ENCODE measurements at places on chromosomes 11 and 22.

DNA sequence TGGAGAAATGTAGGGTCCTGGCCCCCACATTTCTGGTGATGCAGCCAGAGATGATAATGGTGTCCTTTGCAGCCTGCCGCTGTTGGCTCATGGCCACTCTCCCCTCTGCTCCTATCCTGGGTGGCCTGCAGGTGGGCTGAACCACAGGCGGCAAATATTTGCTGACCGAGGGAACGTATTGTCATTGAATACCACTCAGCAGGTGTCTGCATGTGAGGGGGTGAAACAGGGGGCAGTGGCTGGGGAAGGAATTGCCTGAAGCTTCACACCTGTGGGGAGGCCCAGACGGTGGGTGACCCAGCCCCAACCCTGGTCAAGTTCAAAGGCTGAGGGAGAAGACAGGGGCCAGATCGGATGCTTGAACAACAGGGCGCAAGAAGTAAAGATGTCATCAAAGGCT is 73.3 kb upstream of the WNT11 start:
- DNase-seq = no peak

DNA sequence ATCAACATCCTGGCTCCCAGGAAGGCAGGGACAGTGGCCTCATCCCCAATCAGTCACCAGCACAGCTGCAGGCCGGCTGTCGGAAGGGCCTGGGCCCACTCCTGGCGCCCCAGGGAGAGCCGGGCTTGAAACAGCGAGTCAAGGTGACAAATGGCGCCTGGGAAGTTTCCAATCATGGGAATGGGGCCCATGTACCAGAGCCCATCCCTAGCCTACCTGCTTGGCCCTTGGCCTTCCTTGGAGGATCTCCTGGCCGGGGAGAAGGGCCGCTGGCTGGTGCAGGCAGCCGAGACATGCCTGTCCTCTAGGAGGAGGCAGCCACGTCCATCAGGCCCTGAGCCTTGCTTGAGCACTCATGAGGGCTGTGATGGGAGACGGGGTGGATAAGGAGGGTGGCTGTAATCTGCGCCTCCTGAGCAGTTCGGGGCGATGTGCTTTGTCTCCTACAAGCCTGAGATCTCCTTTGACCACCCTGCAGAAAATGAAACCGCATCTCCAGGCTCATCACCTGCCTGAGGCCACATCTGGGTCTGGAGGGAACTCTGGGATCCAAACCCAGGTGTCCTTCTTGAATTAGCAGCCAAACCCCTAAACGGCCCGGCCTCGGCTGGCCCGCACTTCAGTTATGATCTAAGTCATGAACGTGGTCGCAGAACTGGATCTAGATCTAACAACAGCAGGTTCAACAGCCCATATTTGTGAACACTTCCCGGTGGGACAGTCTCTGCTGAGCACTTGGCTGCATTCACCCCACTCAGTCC is 862.0 kb downstream of the TBC1D22A start:
- DNase-seq = no peak

GRCh38 chr11:72921028-72921716 is 107.0 kb downstream of the ATG16L2 start:
- no peak for DNase-seq

DNA sequence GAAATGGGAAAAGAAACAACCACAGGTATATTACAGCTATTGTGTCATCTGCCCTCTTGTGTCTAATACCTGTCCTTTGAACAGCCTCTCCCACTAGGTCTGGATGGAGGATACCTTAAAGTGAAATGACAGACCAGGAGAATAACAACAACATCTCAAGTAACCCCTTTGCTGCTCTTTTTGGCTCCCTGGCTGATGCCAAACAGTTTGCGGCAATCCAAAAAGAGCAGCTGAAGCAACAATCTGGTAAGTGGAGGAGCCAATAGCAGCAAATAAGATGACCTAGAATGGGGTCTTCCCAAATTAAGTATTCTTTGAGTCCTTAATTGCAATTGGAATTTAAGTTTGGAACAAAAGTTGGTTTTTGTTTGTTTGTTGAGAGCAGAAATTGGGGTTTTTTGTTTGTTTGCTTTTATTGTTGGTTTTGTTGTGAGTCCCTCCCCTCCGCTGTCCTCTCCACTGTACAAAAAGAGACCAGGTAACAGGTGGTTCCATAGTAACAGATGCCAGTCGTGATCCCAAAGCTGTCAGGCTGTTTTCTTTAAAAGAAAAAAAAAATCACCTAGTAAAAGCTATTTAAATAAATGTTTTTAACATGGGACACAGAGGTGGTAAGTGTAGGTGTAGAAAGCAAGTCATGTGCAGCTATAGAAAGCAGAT is 5.7 kb downstream of the UBE4A start:
- DNase-seq = no peak

GRCh38 chr11:130070109-130070845 is 583 bp downstream of the APLP2 start:
- peak; percentile 28 for DNase-seq

GRCh38 chr11:113722221-113722620 is 16.1 kb upstream of the TMPRSS5 start:
- no peak for DNase-seq

- DNase-seq = no peak
Observed at GRCh38 chr22:31259798-31260473, 32.4 kb downstream of the PIK3IP1 start.

GRCh38 chr11:63698976-63699733 is 17.9 kb downstream of the RTN3 start:
- no peak for DNase-seq

GRCh38 chr11:13260963-13261588 is 16.5 kb upstream of the BMAL1 start:
- DNase-seq = no peak

DNA sequence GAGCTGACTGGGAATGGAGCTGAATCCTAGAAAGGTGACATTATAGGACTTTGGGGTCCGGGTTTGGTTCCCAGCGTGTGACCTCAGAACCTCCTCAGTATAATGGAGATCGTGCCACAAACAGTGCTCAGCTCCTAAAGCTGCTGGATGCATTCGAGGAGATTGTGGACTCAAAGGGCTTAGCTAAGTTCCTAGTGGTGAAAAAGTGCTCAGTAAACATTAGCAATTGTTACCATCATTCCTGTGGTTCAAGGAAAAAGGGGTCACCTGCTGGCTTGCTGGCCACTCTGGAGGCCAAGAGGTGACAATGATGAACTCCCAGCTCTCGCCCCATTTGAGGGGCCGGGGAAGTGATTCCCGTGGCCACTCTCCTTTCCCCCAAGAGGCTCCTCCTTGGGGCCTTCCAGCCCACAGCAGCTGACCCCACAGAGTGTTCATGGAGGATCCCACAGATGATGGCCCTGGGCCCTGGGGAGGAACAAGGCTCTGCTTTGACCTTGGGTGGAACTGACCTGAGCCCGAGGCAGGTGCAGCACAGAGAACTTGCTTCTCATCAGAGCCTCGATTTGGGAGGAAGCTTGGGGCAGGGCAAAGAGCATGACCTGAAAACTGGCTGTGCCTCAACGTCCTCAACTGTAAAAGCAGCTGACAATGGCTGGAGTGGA is 40.1 kb downstream of the TRIM29 start:
- DNase-seq = no peak

- no peak for DNase-seq
Observed at GRCh38 chr11:40597546-40598113, 861.8 kb downstream of the LRRC4C start.

GRCh38 chr11:61803889-61804647 is 11.4 kb downstream of the FEN1 start:
- DNase-seq = no peak

GRCh38 chr11:95451682-95452081 is 220.7 kb upstream of the SESN3 start:
- no peak for DNase-seq

DNA sequence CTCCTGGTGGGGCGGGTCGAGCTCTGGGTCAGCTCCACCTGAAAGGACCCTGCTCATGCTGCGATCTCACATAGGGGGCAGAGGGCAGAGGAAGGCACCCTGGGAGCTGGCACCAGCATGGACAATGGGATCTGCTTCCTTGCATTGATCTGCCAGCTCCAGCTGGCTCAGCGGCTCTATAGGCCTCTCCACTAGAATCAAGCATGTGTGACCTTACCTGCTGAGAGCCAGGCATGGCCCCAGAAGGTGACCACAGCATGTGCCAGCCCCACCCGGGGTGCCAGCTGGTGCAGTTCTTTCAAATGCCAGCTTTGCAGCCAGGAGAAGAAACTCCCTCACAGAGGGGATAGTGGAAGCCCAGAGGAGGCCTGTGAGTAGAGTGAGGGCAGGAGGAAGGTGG is 22.0 kb upstream of the KLHL35 start:
- no peak for DNase-seq

DNA sequence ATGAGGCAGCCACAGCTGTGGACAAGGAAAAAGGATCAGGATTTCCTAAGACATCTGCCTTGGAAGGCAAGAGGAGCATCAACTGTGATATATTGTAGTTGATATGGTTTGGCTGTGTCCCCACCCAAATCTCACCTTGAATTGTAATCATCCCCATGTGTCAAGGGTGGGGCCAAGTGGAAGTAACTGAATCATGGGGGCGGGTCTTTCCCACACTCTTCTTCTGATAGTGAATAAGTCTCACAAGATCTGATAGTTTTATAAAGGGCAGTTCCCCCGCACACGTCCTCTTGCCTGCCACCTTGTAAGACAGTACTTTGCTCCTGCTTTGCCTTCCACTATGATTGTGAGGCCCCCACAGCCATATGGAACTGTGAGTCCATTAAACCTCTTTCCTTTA is 10.2 kb downstream of the RIC8A start:
- no peak for DNase-seq

GRCh38 chr22:39174498-39175352 is 22.2 kb upstream of the CBX7 start:
- peak; percentile 42 for DNase-seq

GRCh38 chr11:104490182-104490581 is 326.2 kb upstream of the PDGFD start:
- DNase-seq = no peak

GRCh38 chr11:37504060-37504611 is 906.1 kb upstream of the RAG2 start:
- DNase-seq = no peak

DNA sequence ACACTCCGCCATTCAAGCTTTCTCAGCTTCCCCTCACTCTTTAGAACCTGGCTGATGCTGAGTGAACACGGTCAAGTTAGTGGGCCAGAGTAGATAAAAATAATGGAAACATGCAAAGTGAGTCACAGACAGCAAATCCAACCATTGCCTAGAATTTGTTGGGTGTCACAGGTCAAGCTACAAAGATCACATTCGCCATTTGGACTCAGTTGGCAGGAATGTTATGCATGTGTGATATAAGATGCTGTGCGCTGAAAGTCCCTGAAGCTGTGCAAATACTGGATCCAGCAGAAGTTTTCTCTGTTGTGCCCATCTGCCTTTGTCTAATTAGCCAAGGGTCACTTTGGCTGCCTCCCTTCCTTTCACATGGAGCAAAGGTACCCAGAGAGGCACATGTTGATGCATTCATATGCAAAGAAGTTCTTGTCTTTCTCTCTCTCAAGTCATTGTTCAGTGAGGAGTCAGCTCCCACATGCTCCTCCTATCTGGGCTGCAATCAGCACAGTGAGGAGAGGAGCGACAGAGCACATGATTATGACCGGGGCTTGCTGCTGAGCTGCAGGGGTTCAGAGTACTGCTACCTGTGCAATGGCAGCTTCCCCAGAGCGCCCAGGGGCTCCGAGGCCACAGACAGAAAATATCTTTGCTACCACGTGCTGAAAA is 39.7 kb downstream of the FLI1 start:
- no peak for DNase-seq

DNA sequence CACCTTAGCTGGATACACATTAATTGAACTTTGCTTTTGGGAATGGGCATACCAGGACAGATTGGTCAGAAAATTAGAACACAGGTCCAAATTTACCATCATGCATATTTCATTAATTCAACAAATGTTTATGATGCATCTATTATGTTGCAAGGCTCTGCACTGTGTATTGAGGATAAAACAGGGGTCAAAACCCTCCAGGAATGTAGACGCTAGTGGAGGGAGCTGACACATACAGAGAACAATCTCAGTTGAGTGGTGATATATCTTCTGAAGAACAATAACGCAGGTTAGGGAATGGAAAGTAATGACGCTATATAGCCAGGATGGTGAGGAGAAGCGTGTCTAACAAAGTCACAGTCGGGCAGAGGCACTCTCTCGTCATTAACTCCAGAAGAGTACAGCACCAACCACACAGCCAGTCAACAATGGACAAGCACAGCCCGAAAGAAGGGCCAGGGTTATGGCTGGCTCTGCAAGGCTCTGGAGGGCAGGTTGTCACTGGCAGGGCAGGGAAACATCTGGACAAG is 3.8 kb downstream of the FLI1 start:
- no peak for DNase-seq

DNA sequence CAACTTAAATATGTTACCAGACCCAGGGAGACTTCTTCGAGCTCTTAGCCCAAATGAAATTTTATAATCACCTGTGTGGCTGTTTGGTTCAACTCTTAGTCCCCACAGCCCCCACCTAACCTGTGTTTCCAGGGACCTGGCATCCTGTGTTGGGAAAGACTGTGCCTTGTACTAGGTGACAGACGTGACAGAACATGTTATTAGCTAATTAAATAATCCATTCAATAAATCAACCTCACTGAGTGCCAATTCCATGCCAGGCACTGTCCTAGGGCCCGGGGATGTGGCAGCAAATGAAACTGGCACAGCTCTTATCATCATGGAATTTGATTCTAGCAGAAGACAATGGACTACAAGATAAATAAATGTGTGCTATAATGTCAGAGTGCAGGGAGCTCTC is 431.9 kb downstream of the MIAT start:
- no peak for DNase-seq

DNA sequence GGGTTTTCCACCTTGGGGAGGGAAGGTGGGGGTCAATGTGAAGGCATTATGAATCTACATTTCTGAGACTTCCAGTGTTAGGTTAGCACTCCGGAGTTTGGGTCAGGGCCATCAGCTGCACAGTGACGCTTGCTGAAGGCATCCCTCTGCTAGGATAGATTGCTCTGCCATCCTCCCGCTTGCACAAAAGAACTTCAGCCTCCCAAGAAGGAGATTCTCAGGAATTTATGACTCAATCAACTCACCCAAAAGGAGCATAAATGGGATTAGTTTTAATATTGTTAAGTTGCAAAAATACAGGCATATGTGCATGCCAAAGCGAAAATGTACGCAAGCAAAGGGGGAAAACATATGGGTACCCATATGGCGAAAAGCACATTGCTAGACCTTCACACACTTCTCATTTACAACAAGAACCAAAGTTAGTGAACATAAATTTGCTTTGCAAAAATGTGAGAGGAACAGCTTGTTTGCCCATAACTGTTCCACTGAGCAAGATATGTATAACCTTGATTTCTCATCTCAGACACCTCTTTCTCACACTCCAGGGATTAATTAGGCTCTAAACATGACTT is 1013.0 kb downstream of the OPCML start:
- DNase-seq = no peak

GRCh38 chr11:35554491-35555437 is 29.3 kb upstream of the PAMR1 start:
- no peak for DNase-seq
